Transverse colon (tissue), 4 donors: ENCODE measurements at places on chromosomes 1 and 21. TPM values are rescaled to one million over a fixed set of nuclear protein-coding genes. Genes with fewer than 3 reads are reported as not detected.

DNA sequence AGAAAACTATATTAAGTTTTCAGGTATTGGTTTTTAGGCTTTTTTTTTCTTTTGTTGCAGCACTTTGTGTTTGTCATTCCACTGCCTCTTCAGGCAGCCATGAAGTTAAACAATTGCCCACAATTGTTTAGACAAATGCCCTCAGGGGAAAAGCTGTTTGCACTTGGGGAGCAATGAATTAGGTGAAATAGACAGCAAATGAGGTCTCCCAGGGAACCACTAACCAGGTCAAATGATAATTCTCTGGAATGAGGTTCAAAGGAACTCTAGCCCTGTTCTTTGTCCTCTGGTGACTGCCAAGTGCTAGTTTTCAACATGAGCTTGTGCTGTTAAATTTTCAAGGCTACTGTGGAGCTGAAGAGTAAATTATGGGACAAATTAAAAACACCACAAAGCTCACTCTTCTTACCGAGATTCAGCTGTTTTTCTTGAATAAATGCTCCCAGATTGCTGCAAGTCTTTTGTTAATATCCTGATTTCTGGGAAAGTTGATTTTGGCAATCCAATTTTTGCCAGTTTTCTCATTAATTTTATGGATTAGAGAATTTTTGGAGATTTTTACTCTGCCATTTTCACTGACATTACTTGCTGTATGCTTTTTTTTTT is 15.1 kb upstream of the MAB21L3 start:
- peaks cover 6% of the 10 kb centered on the region for H3K4me1 ChIP-seq
- H3K27ac ChIP-seq, result no peak overlapping the region
- no peak overlapping the region for H3K4me3 ChIP-seq
- no peaks in the 10 kb centered on the region for H3K27me3 ChIP-seq
- no peaks in the 10 kb centered on the region for H3K36me3 ChIP-seq

DNA sequence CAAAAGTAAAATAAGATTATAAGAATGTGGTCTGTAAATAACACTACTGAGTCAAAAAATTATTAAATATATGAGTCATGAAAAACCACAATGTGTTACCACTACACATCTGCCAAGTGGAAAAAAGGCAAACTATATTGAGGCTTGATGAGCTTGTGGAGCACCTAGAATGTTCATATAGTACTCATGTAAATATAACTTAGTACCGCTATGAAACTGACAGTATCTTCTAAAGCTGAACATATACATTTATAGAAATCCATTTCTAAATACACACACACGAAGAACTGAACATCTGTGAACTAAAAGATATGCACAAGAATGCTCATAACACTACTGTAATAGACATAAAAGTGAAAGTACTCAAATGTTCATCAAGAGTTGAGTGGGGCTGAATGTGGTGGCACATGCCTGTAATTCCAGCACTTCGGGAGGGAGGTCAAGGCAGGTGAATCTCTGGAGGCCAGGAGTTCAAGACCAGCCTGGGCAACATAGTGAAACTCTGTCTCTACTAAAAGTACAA is 18.5 kb upstream of the GBP3 start:
- no peaks in the 10 kb centered on the region for H3K27me3 ChIP-seq
- H3K4me1 ChIP-seq, result no peaks in the 10 kb centered on the region
- H3K36me3 ChIP-seq, result no peaks in the 10 kb centered on the region
- no peak for DNase-seq
- no peak overlapping the region for H3K27ac ChIP-seq

- peaks cover 48% of the 10 kb centered on the region for H3K4me1 ChIP-seq
- H3K4me3 ChIP-seq, result peak overlapping the region; percentile 79
- DNase-seq, result peak; percentile 77
- H3K36me3 ChIP-seq, result peaks cover 4% of the 10 kb centered on the region
Observed at GRCh38 chr1:155324717-155325602, 4.3 kb downstream of the RUSC1 start.

GRCh38 chr1:100816049-100816448 is 78.6 kb downstream of the EXTL2 start:
- H3K4me3 ChIP-seq, result no peak overlapping the region
- no peaks in the 10 kb centered on the region for H3K27me3 ChIP-seq
- H3K4me1 ChIP-seq, result no peaks in the 10 kb centered on the region
- no peak overlapping the region for H3K27ac ChIP-seq
- no peaks in the 10 kb centered on the region for H3K36me3 ChIP-seq
- DNase-seq, result no peak

GRCh38 chr1:175094626-175095025 is 27.0 kb downstream of the TNN start:
- no peak overlapping the region for H3K27ac ChIP-seq
- no peak for DNase-seq
- H3K27me3 ChIP-seq, result no peaks in the 10 kb centered on the region
- no peak overlapping the region for H3K4me3 ChIP-seq

- H3K27me3 ChIP-seq, result no peaks in the 10 kb centered on the region
- no peaks in the 10 kb centered on the region for H3K36me3 ChIP-seq
- H3K4me1 ChIP-seq, result no peaks in the 10 kb centered on the region
- no peak overlapping the region for H3K27ac ChIP-seq
- no peak overlapping the region for H3K4me3 ChIP-seq
- no peak for DNase-seq
Observed at GRCh38 chr1:245516284-245516759, 361.5 kb downstream of the KIF26B start.

GRCh38 chr1:248834343-248834940 is 3.6 kb upstream of the ZNF672 start:
- H3K4me1 ChIP-seq, result peaks cover 12% of the 10 kb centered on the region
- H3K4me3 ChIP-seq, result no peak overlapping the region
- no peaks in the 10 kb centered on the region for H3K36me3 ChIP-seq
- H3K27me3 ChIP-seq, result no peaks in the 10 kb centered on the region

- H3K4me1 ChIP-seq, result no peaks in the 10 kb centered on the region
- no peak within 1 kb of the TSS for H3K27ac ChIP-seq
- no peak for DNase-seq
Observed at GRCh38 chr1:206897175-206897574, at the start of gene IL24. Gene IL24, plus strand, starts transcription at chr1:206897443. Its CDS starts 390 bp downstream, at chr1:206897833.

- H3K4me3 ChIP-seq, result no peak overlapping the region
- no peaks in the 10 kb centered on the region for H3K36me3 ChIP-seq
- peak; percentile 34 for DNase-seq
- H3K4me1 ChIP-seq, result peaks cover 3% of the 10 kb centered on the region
- H3K27me3 ChIP-seq, result no peaks in the 10 kb centered on the region
Observed at GRCh38 chr1:59292562-59292961, 4.3 kb upstream of the FGGY start.

GRCh38 chr1:125065821-125066180 is 3881.0 kb downstream of the SRGAP2C start:
- no peak overlapping the region for H3K4me3 ChIP-seq
- no peaks in the 10 kb centered on the region for H3K4me1 ChIP-seq
- DNase-seq, result no peak
- no peak overlapping the region for H3K27ac ChIP-seq

DNA sequence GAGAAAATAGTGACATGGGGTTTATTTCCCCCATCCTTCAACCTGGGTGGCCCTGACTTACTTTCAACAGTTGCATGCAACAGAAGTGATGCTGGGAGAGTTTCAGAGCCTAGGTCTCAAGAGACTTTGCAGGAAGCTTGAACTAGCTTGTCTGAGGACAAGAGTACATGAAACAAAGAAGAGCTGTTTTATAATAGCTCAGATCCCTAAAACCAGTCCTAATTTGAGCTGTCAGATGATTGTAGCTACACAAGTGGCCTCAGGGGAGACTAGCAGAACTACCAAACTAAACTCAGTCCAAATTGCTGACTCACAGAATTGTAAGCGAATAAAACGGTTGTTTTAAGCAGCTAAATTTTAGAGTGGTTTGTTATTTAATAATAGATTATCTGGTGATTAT is 17.1 kb downstream of the RC3H1 start:
- no peaks in the 10 kb centered on the region for H3K36me3 ChIP-seq
- DNase-seq, result no peak
- no peak overlapping the region for H3K4me3 ChIP-seq

- H3K36me3 ChIP-seq, result no peaks in the 10 kb centered on the region
- no peak overlapping the region for H3K27ac ChIP-seq
- H3K4me1 ChIP-seq, result no peaks in the 10 kb centered on the region
- H3K4me3 ChIP-seq, result no peak overlapping the region
- no peaks in the 10 kb centered on the region for H3K27me3 ChIP-seq
- DNase-seq, result no peak
Observed at GRCh38 chr1:56329970-56330369, 249.4 kb downstream of the PLPP3 start.

GRCh38 chr1:73821520-73821919 is 376.5 kb downstream of the LRRIQ3 start:
- H3K4me1 ChIP-seq, result no peaks in the 10 kb centered on the region
- no peak overlapping the region for H3K4me3 ChIP-seq
- no peak overlapping the region for H3K27ac ChIP-seq
- H3K27me3 ChIP-seq, result no peaks in the 10 kb centered on the region

- no peaks in the 10 kb centered on the region for H3K36me3 ChIP-seq
- H3K4me1 ChIP-seq, result no peaks in the 10 kb centered on the region
Observed at GRCh38 chr1:227411066-227411465, 92.8 kb upstream of the CDC42BPA start.

DNA sequence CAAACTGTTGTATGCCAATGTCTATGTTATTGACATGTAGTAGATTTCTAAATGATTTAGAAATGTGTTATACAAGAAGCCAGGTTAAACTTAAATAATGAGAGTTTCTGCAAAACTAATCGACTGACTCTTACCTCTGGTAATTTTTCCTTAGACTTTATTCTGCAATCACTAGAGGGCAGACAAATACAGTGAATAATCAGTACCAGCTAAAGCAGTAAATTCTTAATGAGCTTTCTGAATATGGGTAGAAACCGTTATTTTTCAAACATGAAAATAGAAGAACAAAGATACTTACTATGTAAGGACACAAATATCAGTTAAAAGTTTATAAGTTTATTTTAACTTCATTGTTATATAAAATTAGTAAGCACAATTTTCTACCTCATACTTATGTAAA is 97.9 kb upstream of the RGS1 start:
- no peak overlapping the region for H3K27ac ChIP-seq
- H3K4me1 ChIP-seq, result peaks cover 11% of the 10 kb centered on the region
- H3K4me3 ChIP-seq, result no peak overlapping the region

The SPRR3 gene
- not detected for total RNA-seq

The LCE1D gene
- total RNA-seq, result not detected

The MAEL gene
- total RNA-seq, result not detected

The DDX59 gene
- total RNA-seq, result 12.5 TPM

The LCE2C gene
- total RNA-seq, result not detected

The NCMAP gene
- total RNA-seq, result 2.2 TPM

The TCP10L gene
- 0.14 TPM for total RNA-seq

The MAP3K21 gene
- total RNA-seq, result 69.3 TPM

The PTCH2 gene
- total RNA-seq, result not detected

The ZFP69 gene
- 2.2 TPM for total RNA-seq
